Cardiac atrium fibroblast (primary cell): ENCODE measurements at places on chromosomes 16 and 17. TPM values are rescaled to one million over a fixed set of nuclear protein-coding genes. Genes with fewer than 3 reads are reported as not detected.

The CDH3 gene
- 0.16 TPM in 1 of 2 replicates, not detected in the other for total RNA-seq

The CCDC78 gene
- 1.6 and 4.5 TPM in 2 replicates for total RNA-seq

The CBLN1 gene
- 0.16 TPM in 1 of 2 replicates, not detected in the other for total RNA-seq

The ARHGAP27 gene
- total RNA-seq, result 2.0 and 3.1 TPM in 2 replicates

The MAPK7 gene
- 19.3 and 28.5 TPM in 2 replicates for total RNA-seq

The RRAD gene
- 0.49 TPM in 1 of 2 replicates, not detected in the other for total RNA-seq

The HS3ST3A1 gene
- total RNA-seq, result 0.54 and 2.6 TPM in 2 replicates
